ENCODE measurements at places on chromosomes 1 and 21.
A peak's percentile ranks its signal among the peaks of the same experiment; 100 is the strongest.

DNA sequence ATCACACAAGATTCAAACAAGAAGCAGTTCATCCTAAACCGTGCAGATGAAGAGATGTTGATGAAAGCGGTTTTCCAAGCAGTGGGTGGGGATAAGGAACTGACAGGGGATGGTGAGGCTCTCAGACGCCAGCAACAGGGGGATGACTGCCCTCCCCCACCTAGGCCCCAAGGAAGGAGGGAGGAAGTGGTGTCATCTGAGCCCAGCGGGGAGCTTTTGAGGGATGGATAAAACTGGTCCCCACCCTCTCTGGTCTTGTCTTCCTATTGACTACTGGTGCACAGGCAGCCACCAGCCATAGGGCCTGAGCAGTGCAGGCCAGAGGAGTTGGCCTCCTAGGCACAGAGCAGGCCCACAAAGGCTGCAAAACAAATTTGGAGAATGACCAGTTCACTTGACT is 175.5 kb downstream of the HUNK start:
- no peak for DNase-seq

GRCh38 chr1:20900056-20900455 is 112.9 kb upstream of the HP1BP3 start:
- DNase-seq: no peak

- DNase-seq: no peak
These were observed 105.2 kb downstream of the SUSD4 start for GRCh38 chr1:223258751-223259198.

DNA sequence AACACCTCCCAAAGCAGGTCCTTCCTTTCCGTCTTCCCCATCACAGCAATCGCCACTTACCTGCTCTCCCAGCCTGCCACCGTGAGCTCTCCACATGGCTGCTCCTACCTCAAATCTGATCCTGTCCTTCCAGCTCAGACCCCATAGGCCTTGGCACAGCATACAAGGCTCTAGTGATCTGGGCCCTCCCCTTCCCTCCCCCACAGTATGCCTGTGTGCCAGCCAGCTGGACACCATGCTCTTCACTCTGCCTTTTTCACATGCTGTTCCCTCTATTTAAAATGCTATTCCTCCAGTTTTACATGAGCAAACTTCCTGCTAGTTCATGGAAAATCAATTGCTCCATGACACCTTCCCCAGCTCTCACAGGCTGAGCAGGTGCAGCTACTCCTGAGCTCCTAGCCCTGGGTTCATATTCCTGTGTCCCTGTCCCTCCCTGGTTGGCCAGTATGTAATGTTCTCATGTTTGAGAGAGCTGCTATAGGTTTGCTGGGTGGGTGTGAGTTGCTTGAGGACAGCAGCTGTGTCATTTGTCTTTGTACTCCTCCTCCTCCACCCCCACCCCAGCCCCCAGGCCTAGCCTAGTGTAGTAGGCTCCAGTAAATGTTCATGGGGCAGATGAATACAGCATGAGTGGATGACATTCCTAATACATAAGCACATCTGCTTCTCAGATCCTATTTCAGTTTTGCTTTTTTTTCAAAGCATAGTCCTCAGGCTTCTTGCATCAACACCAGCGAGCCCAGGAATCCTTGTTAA is 6.3 kb upstream of the TNNT2 start:
- no peak for DNase-seq

- DNase-seq: no peak
These were observed 186.1 kb downstream of the FGGY start for GRCh38 chr1:59482986-59483385.

- no peak for DNase-seq
These were observed 849.1 kb downstream of the USP25 start for GRCh38 chr21:16578912-16579311.

GRCh38 chr21:38499296-38499695 is 1.0 kb upstream of the ERG start:
- no peak for DNase-seq

DNA sequence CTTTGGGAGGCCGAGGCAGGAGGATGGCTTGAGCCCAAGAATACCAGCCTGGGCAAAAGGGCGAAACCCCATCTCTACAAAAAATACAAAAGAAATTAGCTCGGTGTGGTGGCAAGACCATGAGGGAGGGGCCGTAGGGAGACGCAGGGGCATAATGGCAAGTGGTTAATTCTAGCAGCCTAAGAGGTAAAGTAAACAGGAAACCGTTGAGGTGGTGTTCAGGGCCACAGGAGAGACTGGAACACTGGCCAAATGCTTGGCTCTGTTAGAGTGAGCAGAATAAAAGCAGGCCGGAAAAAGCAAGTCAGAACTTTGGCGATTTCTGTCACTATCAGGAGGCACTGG is 89.2 kb downstream of the RIPK4 start:
- DNase-seq: peak; percentile 59

- DNase-seq: no peak
These were observed 2.9 kb downstream of the TNFRSF25 start for GRCh38 chr1:6463120-6463412.

DNA sequence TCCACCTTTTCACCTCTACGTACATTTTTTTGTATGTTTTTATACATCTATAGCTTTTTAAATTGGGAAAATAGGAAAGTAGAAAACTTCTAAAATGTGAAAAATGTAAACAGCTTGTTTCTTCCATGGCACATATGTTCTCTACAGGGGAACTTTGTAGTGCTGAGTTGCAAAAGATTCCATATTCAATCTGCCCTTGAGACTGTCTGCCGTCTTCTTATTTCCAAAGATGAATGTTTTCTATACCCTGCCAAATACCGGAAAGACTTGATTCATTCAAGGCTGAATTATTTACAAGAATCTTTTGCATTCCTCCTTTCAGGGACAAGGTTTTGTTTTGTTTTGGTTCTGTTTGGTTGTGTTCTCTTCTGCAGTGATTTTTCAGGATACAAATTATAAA is 1334.5 kb upstream of the ADGRL4 start:
- no peak for DNase-seq

DNA sequence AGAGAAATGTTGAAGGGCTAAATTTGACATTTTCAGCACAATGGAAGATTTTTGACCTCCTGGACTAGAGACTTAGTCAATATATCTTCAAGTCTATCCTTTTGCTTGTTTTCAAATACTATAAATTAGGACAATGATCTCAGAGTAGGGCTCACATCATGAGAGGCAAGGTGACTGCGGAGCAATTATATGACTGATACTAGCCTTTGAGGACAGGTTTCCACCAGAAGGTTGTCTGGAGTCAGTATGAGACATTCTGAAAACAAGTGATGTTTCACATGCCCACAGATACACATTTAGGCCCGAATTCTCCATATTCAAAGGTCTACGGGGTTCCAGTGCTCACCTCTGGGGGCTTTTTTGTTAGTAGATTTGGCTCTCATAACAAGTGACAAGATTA is 142.3 kb upstream of the SAMSN1 start:
- no peak for DNase-seq

DNA sequence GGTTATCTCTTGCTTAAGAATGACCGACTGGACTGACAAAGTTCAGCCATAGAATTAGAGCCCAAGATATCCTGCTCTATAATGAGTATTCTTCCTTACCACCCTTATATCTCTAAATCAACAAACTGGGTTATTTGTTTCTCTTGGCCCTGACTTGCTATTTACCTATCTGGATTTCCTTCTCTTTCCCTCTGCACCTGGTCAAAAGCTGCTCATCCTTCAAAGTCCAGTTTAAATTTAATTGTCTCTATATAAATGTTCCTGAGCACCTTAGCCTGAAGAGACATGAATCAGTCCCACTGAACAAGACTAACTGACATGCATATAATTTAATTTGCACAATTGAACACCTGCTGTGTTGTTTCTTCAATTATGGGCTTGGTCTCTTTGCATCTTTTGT is 127.1 kb upstream of the KCNJ15 start:
- no peak for DNase-seq

DNA sequence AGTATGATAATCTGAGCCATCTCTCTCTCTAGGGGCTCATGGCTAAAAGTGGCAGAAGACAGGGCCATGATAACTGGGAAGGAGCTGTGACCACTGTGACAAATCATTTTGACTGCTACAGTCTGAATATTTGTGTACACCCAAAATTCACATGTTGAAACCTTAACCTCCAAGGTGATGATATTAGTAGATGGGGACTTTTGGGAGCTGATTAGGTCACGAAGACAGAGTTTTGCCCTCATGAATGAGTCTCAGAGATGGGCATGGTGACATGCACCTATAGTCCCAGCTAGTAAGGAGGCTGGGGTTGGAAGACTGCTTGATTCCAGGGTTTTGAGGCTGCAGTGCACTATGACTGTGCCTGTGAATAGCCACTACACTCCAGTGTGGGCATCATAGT is 174.9 kb downstream of the PLD5 start:
- no peak for DNase-seq

- DNase-seq: no peak
These were observed 39.3 kb downstream of the NFIA start for GRCh38 chr1:61121631-61122030.

DNA sequence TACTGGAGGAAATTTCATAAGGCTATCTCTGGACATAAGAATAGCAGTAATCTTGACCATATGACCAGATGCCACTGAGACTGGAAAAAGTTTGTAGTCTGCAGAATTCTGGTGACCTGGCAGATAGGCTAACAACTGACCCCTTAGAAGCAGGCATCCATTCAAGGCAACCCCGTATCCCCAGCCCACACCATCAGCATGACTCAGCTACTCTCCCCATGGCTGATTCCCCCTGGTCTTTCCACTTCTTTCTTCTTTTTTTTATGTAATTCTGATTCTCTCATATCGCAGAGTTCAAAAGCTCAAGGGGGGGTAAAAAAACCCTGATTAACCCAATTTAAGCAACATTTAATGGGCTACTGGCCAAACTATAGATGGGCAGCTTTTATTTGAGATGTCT is 243.1 kb downstream of the ZNF648 start:
- no peak for DNase-seq

GRCh38 chr1:82491301-82492048 is 690.7 kb downstream of the ADGRL2 start:
- no peak for DNase-seq

- no peak for DNase-seq
These were observed 402.0 kb downstream of the MATN1 start for GRCh38 chr1:30321246-30321910.

- DNase-seq: peak; percentile 57
These were observed 1.1 kb upstream of the PLXNA2 start for GRCh38 chr1:208245185-208245705.

- DNase-seq: no peak
These were observed 45.8 kb downstream of the CYP2J2 start for GRCh38 chr1:59880735-59881134.

DNA sequence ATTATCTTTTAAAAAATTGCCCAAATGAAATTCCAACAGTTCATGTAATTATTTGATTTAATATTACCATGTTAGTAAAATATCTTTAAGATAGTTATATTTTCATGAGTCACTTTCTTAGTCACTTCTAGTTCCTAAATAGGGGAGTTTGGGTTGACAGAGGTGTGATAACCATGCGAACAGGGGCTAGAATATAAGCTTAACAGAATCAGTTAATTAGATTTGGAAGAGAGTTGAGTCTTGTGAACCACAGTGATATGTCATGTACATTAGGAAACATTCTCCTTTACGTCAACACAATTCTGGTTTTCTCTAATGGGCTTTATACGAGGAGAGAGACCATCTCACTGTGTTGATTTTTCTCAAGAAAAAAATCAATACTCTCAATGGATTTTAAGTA is 64.8 kb upstream of the ZNF281 start:
- no peak for DNase-seq

DNA sequence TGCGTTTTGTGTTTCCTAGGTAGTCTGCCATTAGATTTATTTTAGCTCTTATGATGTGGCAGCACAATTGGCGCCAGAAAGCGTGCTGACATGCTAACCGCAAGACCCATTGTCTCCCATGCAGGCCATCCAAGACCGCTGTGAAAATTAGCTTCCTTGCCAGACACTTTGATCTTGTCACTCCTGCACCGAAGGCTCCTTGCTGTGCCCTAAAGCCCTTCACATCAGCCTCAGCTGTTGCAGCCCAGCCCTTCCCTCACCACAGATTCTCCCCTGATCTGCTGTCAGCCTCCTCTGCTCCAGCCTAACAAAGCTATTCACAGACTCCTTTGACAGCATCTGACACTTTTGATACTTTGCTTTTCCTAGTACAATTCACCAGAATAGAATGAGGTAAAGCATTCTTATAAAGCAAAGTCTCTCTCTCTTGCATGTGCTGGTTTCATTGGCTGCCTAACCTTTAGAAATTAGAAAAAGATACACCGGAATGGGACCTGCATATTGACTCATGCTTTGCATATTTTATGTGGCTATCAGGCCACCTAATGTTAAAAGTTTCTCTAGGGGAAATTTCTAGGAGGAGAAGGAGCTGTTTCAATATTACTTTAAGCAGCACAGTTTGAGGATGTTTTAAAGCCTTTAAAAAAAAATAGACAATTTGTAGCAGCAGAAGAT is 280.3 kb upstream of the FMN2 start:
- DNase-seq: no peak

- no peak for DNase-seq
These were observed 66.7 kb downstream of the AK5 start for GRCh38 chr1:77348549-77348948.

- DNase-seq: no peak
These were observed 10.2 kb downstream of the PRCC start for GRCh38 chr1:156777573-156777972.

DNA sequence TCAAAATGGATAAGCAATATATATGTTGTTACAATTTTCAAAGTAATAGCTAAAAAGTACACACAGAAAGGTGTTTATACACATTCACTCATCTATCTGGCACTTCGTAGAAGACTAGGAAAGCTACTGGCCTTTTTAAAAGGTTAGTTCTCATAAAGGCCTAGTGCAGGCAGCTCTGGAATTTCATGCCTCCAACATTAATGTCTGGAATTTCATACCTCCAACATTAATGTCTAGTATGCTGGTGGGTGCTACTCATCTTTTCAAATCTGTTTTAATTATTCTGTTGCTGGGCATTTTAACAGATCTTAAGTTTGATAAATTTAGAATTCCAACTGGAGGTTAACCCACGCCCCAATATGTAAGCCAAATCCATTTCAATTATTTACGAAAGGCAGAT is 124.2 kb downstream of the AKT3 start:
- DNase-seq: no peak

- no peak for DNase-seq
These were observed 262.1 kb upstream of the SGIP1 start for GRCh38 chr1:66271904-66272254.

GRCh38 chr1:6188466-6188865 is 8.3 kb upstream of the CHD5 start:
- no peak for DNase-seq

DNA sequence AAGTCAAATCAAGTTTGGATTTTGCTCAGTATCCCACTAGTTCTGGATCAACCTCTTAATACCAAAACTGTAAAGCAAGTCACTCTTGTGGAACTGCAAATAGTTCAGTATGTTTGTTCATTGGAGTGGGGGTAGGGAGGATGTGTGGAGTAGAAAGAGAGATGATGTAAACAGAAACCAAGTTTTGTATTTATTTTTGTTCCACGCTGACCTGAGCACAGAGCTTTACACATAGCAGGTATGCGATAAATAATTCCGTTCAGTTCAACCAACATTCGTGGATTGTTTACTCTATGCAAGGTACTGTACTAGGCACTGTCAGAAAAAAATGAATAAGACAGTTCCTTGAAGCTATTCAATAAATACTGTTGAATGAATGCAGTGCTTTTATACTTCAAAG is 4.5 kb upstream of the ZNF644 start:
- DNase-seq: no peak

- no peak for DNase-seq
These were observed 865 bp upstream of the PTPN22 start for GRCh38 chr1:113872219-113872935.

Data from Panc1 (cell line).